Activated naive CD8-positive, alpha-beta T cell treated with anti-CD3 and anti-CD28 coated beads, Interleukin-2, amount 50 U/mL, for 24 hours (primary cell): ENCODE measurements at places on chromosomes 4 and X.
A peak's percentile ranks its signal among the peaks of the same experiment; 100 is the strongest.

GRCh38 chr4:126358041-126358440 lies 1043.3 kb downstream of the FAT4 start:
- H3K27ac ChIP-seq = no peak overlapping the region
- no peaks in the 10 kb centered on the region for H3K27me3 ChIP-seq
- no peak overlapping the region for H3K4me3 ChIP-seq
- no peak for DNase-seq
- no peaks in the 10 kb centered on the region for H3K36me3 ChIP-seq

DNA sequence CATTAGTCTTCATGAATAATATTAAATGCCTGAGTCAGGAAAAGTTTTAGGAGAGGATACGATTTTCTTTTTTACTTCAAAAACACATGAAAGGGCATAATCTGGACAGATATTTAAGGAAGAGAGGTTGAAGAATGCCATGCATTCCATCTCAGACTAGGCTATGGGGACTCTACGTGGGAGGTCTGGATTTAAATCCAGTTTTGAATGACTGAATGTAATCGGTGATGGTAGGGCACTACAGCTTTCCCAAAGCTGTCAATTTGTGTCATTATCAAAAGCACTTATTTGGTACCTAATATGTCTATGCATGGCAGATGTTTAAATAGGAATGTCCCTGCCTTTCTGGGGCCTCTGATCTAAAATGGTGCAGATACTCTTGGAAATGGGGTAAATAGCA lies 59.3 kb upstream of the RPL34 start:
- H3K27me3 ChIP-seq = no peaks in the 10 kb centered on the region
- no peak overlapping the region for H3K4me3 ChIP-seq
- no peak overlapping the region for H3K27ac ChIP-seq
- peaks cover 7% of the 10 kb centered on the region for H3K4me1 ChIP-seq
- no peak for DNase-seq

DNA sequence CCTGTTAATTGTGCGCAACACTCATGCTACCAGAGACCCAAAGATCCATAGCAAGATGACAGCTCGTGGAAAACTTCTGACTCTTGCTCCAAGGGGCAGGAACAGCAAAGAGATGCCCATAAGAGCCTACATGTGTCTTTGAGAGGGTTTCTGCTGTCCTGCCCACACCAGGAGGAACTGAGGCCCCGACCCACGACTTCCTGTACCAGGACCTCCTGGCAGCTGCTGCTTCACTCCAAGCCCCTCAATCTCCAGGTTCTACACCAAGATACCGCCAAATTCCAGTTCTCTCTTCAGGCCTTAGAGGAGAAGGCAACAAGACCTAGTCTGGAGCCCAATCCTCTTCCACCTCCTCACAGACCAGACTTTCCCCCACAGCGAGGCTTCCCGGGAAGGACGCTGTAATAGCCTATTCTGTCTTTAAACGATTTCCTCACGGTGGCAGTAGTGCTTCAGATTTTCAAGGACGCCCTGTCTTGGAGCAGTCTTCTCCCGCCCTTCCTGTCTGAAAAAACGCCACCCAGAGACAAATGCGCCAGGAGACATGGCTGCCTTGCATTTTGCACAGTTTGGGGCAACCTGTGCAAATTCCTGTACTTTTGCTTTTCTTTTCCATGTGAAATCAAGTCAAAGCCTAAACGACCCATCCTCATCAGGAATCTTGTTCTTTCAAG lies 230.2 kb upstream of the STK26 start:
- DNase-seq = no peak
- no peak overlapping the region for H3K4me3 ChIP-seq
- no peak overlapping the region for H3K27ac ChIP-seq

- no peak overlapping the region for H3K4me3 ChIP-seq
- no peaks in the 10 kb centered on the region for H3K36me3 ChIP-seq
- no peaks in the 10 kb centered on the region for H3K4me1 ChIP-seq
These were observed 124.9 kb downstream of the IQCM start for GRCh38 chr4:149690726-149691125.

GRCh38 chrX:33434256-33435092 lies 223.1 kb upstream of the DMD start:
- H3K36me3 ChIP-seq = no peaks in the 10 kb centered on the region
- H3K4me3 ChIP-seq = no peak overlapping the region
- H3K27ac ChIP-seq = no peak overlapping the region
- H3K27me3 ChIP-seq = no peaks in the 10 kb centered on the region
- DNase-seq = peak; percentile 17

GRCh38 chrX:134075894-134076718 lies 90.7 kb upstream of the GPC3 start:
- H3K4me1 ChIP-seq = no peaks in the 10 kb centered on the region
- H3K27me3 ChIP-seq = peaks cover 1% of the 10 kb centered on the region
- DNase-seq = no peak

DNA sequence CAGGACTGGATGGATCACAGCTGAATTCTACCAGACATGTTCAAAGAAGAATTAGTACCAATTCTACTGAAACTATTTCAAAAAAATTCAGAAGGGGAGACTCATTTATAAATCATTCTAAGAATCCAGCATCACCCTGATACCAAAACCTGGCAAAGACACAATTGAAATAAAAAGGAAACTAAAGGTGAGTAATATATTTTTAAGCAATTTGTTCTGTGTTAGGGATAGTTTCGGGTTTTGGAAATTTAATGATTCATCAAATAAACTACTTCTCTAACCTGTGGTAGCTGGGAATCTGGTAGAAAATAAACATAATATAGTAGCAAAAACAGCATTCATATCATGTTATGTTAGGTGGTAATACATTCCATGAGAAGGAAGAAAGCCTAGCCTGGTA lies 662.2 kb upstream of the BOD1L1 start:
- H3K27ac ChIP-seq = no peak overlapping the region
- no peak for DNase-seq
- no peak overlapping the region for H3K4me3 ChIP-seq

DNA sequence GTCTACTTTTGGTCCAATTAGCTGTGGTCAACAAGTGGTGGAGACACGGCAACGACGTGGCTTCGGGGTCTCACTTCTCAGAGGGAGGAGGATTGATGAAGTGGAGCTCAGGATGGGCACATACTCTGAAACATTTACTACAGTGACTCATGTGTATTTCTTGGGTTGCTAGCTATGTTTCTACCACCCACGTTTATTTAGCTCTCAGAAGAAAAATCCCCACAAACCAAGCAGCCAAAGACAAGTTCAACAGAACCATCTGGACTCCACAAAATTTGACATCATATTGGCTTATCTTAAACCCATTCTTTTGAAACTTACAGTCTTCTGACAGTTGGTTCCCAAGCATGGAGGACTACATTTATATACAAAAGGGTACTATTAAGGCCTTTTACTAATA lies 158.0 kb downstream of the CBLL2 start:
- no peaks in the 10 kb centered on the region for H3K36me3 ChIP-seq
- DNase-seq = no peak
- H3K27ac ChIP-seq = no peak overlapping the region
- no peaks in the 10 kb centered on the region for H3K4me1 ChIP-seq
- no peaks in the 10 kb centered on the region for H3K27me3 ChIP-seq

- no peak overlapping the region for H3K27ac ChIP-seq
- no peaks in the 10 kb centered on the region for H3K36me3 ChIP-seq
- no peaks in the 10 kb centered on the region for H3K4me1 ChIP-seq
- H3K27me3 ChIP-seq = no peaks in the 10 kb centered on the region
- H3K4me3 ChIP-seq = no peak overlapping the region
- no peak for DNase-seq
These were observed 713.6 kb downstream of the CCSER1 start for GRCh38 chr4:90840828-90841227.

- H3K36me3 ChIP-seq = no peaks in the 10 kb centered on the region
- DNase-seq = no peak
- peaks cover 4% of the 10 kb centered on the region for H3K27me3 ChIP-seq
- no peak overlapping the region for H3K27ac ChIP-seq
- no peak overlapping the region for H3K4me3 ChIP-seq
These were observed 168.8 kb upstream of the PDE5A start for GRCh38 chr4:119797238-119797894.

GRCh38 chrX:109775386-109775785 lies 42.3 kb upstream of the ACSL4 start:
- H3K27me3 ChIP-seq = no peaks in the 10 kb centered on the region
- no peak overlapping the region for H3K4me3 ChIP-seq
- DNase-seq = no peak

DNA sequence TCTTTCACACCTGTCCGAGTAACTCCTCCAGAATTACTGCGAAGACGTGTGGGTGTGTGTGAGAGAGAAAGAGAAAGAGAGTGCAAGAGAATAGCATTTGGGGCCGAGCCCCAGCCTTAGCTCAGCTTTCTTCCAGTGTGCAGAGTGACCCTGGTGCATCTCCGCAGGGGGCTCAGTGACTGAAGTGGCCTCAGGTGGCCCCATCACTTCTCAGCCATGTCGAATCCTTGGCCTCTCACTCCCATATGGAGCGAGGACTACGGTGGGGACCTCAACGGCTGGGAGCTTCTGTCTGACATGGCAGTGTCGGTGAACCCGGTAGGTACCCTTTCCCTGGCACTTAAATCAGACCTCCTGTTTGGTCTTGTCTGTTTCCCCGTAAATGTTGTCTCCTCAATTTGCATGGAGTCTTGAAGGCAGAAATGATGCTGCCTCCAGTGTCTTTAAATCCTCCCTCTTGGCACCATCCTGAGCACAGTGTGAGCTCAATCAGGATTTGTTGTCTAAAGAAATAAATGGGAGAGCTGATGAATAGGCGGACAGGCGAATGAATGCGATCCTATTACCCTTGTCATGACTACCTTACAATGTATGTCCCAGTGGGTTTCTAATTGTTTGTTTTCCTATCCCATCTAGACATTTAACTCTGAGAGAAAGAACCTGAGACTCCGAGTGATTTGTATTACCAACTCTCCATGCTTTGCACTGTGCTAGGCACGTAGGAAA lies 305.9 kb downstream of the AFF2 start:
- no peaks in the 10 kb centered on the region for H3K36me3 ChIP-seq
- H3K27ac ChIP-seq = no peak overlapping the region
- DNase-seq = no peak
- H3K27me3 ChIP-seq = no peaks in the 10 kb centered on the region

- no peaks in the 10 kb centered on the region for H3K36me3 ChIP-seq
- H3K27me3 ChIP-seq = no peaks in the 10 kb centered on the region
- H3K4me1 ChIP-seq = peaks cover 33% of the 10 kb centered on the region
- H3K4me3 ChIP-seq = peak overlapping the region; percentile 72
- H3K27ac ChIP-seq = peak overlapping the region; percentile 25
- DNase-seq = no peak
These were observed 66.1 kb downstream of the NR3C2 start for GRCh38 chr4:148376151-148376550.

DNA sequence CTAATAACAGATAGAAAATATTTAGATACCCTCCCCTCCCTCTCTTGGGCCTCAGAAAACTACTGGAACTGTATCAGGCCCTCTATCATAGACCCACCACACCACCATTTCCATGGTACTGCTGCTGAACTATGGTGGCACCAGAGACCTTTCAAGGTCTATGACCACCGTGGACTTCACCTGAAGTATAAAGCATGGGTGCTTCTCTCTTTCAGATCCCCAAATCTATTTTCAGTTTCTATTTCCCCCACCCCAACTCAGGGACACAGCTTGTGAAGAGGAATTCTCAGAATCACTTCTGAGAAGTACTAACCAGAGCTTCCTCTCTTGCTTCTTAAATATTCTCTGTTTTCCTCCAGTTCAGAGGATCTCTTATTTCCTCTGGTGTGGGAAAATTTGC lies 840.8 kb upstream of the HTR2C start:
- H3K27me3 ChIP-seq = no peaks in the 10 kb centered on the region
- no peak overlapping the region for H3K27ac ChIP-seq
- no peak overlapping the region for H3K4me3 ChIP-seq
- DNase-seq = no peak
- H3K4me1 ChIP-seq = peaks cover 4% of the 10 kb centered on the region
- no peaks in the 10 kb centered on the region for H3K36me3 ChIP-seq

- H3K27ac ChIP-seq = no peak overlapping the region
- H3K27me3 ChIP-seq = peaks cover 1% of the 10 kb centered on the region
- H3K4me1 ChIP-seq = no peaks in the 10 kb centered on the region
- DNase-seq = no peak
These were observed 8.4 kb upstream of the BST1 start for GRCh38 chr4:15694431-15694830.

- H3K27me3 ChIP-seq = peaks cover 2% of the 10 kb centered on the region
- no peak overlapping the region for H3K27ac ChIP-seq
- H3K4me3 ChIP-seq = no peak overlapping the region
- H3K36me3 ChIP-seq = no peaks in the 10 kb centered on the region
- DNase-seq = no peak
These were observed 68.8 kb downstream of the MAML3 start for GRCh38 chr4:140085062-140085622.

DNA sequence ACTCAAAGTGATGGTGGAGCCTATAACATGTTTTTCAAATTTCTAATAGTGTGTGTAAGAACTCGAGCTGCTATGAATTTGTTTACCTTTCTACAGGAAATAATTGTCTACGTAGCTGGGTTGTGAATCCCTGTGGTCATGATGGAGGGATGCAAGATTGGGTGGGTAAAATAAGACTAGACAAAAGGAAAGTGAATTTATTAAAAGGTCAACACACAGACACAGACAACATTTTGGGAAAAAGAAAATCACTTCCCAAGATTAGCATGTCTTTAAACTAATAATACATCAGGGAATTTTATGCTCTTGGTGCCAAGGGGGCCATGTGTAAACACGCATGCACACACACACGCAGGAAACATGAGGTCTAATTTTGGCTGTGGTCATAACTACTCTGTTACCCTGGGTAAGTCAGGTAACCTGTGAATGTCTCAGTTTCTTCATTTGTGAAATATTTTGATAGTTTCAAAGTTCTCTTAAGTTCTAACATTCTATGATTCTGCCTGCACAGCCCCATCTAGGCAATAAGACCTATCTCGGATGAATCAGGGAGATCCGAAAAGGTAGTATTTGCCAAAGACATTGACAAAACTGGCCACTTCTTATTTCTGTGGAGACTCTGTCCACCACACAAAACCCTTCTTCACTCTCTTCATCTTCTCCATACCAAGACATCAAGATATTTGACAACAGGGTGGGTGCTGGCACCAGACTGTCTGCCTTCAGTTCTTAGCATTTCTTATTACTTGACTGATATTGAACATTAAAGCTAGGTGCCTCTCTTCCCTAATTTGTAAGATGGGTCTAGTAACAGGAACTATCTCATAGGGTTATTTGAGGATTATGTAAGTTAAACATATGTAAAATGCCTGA lies 1.6 kb upstream of the UNC5C start:
- no peak for DNase-seq
- peaks cover 48% of the 10 kb centered on the region for H3K27me3 ChIP-seq
- peak overlapping the region; percentile 63 for H3K4me3 ChIP-seq
- H3K4me1 ChIP-seq = peaks cover 18% of the 10 kb centered on the region
- no peak overlapping the region for H3K27ac ChIP-seq

GRCh38 chrX:103423955-103424638 lies 47.8 kb downstream of the BEX3 start:
- no peak overlapping the region for H3K4me3 ChIP-seq
- no peaks in the 10 kb centered on the region for H3K36me3 ChIP-seq
- H3K27ac ChIP-seq = no peak overlapping the region
- DNase-seq = no peak
- no peaks in the 10 kb centered on the region for H3K27me3 ChIP-seq
- H3K4me1 ChIP-seq = no peaks in the 10 kb centered on the region
